ENCODE measurements at places on chromosomes 16 and 17. TPM values are rescaled to one million over a fixed set of nuclear protein-coding genes. Genes with fewer than 3 reads are reported as not detected.

Gene PIK3R6
- not detected for total RNA-seq

DNA sequence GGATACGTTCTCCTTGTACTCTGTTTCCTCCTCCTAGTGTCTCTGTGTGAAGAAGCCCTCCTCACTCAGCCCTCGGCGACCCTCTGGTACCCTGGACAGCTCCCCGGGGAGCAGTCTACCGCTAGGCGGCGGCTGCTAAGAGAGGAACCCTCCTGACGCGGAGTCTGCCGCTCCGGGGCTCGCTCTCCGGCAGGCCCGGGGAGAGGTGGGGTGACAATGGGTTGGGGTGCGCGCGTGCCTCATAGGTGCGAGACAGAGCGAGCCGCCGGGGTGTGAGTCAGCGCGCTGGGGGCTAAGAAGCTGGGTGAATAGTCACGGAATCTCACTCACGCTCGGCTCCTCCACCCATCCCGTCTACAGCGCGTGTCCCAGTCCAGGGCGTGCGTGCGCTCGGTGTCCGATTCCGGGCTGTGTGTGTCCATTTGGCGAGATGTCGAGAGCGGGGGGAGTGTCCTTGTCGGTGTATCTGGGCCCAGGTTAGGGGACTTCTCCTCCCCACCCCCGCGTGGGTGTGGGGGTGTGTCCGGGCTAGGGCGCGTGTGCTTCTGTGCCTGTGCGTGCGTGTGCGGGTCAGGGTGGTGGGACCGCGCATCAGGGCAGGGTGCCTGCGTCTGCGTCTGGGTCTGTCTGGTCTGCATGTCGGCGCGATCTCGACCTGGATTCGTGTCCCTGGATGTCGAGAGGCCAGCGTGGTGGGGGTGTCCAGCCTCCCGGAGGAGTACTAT lies 577 bp upstream of the HS3ST2 start:
- DNase-seq = no peak

Gene DNAJA3
- 56.7 TPM for total RNA-seq

GRCh38 chr16:69324013-69324531 lies 6.3 kb downstream of the PDF start:
- DNase-seq = no peak

DNA sequence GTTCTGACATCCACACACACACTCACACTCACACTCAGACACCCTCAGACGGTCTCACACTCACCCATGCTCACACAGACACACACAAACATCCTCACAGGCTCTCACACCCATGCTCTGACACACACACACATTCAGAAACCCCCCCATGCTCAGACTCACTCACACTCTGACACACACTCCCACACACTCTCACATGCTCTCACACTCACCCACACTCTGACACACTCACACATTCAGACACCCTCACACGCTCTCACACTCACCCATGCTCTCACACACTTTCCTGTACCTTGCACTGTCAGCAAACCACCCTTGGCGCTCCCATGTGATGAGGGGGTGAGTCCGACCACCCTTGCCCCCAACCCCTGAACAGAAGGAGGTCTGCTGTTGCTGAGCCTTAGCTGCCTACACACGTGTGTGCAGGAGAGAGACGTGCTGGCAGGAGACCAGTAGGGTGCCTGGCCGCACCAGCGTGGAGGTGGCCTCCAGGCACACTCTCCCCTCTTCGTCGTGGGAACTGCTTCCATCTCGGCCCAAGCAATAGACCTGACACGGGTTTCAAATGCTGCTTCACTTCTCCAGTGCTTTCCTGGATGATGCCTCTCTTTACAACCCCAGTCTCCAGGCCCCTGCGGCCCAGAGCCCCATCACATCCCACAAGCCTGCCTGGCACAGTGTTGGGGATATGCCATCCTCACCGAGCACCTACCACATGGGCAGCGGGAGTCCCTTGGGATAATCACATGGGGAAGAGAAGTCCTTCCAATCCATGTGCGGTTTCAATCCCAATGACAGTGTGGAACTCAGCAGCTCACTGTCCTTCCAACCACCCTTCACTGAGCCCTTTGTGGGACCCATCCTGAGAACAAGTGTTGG lies 267.8 kb upstream of the FOXF1 start:
- no peak for DNase-seq

GRCh38 chr17:10318535-10318934 lies 54.3 kb downstream of the MYH13 start:
- DNase-seq = no peak

Gene PRDM7
- total RNA-seq = not detected

GRCh38 chr17:73644145-73645049 lies at the start of gene SDK2:
Gene SDK2 (minus strand): TSS chr17:73644445. CDS start chr17:73644088, 357 bp downstream.
- DNase-seq = peak; percentile 58

GRCh38 chr17:80768389-80768788 lies 223.3 kb upstream of the CHMP6 start:
- no peak for DNase-seq

DNA sequence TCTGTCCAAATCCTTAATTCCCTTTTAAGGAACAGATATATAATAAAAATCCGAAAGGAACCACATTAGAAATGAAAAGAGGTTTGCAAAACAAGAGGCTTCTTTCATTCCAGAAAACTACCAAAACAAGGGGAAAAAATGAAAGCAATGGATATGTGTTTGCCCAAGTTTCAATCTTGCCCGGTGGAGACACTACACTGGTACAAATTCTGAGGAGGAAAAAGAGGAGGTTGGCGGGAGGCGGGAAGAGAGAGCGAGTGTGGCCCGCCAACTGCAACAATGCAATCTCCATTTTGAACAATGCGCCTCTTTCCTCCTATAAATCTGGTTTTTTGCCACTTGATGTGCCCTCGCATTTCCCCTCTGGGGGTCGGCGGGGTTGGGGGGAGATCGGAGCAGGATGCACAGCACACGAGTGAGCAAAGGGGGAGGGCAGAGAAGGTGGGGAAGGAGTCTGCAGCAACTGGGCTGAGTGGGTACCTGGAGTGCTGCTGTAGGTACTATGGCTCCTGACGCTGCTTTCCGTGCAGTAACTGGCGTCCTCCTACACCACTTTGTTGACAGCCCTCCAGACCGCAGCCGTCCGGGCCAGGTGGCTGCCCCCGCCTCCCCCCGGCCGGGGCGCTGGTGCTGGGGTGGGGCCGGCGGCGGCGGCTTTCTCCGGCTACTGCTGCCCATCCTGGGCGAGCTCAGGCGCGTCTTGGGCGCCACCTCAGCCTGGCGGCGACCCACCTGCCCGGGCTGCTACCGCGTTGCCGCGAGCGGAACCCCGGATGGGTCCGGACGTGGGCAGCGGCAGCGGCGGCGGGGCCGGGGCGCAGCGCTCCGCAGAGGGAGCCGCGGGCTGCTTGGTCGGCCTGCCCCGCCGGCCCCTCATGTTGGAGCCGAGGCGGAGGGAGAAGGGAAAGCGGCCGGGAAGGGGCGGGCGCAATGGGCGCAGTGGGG lies 93.8 kb upstream of the PLEKHM1 start:
- peak; percentile 70 for DNase-seq

Gene UBE2Z
- 62.2 TPM for total RNA-seq

Gene ARHGAP23
- 37.9 TPM for total RNA-seq

- no peak for DNase-seq
These were observed 12.2 kb upstream of the CLEC18C start for GRCh38 chr16:70161350-70161749.

Gene TLCD2
- total RNA-seq = 1.3 TPM

Gene CD300C
- not detected for total RNA-seq

Gene OR2C1
- not detected for total RNA-seq

Gene TAT
- not detected for total RNA-seq

- DNase-seq = peak; percentile 77
These were observed 5.3 kb upstream of the CDR2L start for GRCh38 chr17:74981979-74982662.

DNA sequence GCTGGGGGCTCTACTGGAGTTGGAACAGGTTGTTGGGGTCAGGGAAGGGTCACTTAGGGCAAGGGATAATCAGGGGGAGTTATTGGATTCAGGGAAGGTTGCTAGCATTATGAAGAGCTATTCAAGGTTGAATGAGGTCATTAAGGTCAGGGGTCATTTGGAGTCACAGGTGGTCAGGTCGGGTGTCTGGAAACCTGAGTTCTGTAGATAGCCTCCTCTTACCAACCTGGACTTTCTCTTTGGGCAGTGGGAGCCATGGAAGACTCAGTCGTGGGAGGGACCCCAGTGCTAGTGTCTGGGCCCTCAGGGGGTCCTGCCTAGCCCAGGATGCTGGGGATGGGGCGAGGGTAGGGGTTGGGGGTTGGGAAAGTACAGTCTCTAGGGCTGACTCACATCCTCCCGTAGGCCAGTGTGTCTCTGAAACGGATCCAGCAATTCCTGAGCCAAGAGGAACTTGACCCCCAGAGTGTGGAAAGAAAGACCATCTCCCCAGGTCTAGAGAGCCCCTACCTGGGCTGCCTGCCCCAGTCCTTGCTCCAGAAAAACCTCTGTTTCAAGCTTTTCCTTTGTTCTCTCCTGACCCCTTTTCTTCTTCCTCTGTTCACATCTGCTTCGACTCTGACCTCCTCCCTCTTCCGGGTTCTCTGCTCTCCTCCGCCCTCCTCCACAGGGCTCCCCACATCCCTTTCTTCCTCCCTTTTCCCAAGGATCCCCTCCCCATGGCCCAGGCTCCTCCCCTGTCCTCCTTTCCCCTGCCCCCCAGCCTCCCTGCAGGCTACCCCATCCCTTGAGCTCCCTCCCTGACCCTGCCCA lies 33.5 kb downstream of the ABCC3 start:
- DNase-seq = no peak

- DNase-seq = no peak
These were observed 278.6 kb upstream of the RPL38 start for GRCh38 chr17:73924909-73925186.

Gene ATP2C2
- 6.2 TPM for total RNA-seq

GRCh38 chr17:65049085-65049756 lies 7.3 kb downstream of the GNA13 start:
- DNase-seq = no peak

Gene TMC7
- 0.43 TPM for total RNA-seq

- DNase-seq = no peak
These were observed 2.9 kb downstream of the OR1F1 start for GRCh38 chr16:3190949-3191353.

DNA sequence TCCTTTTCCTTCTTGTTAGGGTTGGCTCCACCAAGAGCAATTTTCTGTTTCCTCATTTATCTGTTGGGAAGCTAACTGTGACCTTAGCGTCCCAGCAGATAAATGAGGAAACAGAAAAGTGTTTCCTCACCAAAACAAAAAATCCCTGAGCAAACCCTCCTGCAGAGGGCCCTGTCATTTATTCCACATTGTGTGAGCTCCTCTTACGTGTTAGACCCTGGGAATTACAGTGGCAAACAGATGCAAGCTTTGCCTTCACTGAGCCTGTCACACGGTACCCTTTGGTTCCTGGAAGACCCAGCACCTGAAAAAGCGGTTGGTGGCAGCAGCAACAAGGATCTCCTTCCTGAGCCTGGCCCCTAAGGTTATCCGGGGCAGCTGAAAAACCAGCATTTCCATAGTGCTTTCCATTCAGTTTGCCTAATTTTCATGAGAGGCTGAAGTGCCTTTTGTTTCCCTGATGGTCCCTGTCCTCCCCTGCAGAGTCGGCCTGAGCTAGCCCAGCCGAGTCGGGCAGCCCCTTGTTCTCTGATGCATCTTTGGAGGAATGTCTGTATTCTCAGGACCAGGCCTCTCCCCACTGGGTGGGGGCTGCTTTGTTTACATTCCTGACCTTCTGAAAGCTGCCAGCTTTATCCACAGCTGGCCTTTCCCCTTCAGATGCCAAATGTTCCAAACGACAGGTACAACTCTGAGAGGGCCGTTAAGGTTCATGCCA lies 34.7 kb downstream of the YPEL2 start:
- peak; percentile 43 for DNase-seq

DNA sequence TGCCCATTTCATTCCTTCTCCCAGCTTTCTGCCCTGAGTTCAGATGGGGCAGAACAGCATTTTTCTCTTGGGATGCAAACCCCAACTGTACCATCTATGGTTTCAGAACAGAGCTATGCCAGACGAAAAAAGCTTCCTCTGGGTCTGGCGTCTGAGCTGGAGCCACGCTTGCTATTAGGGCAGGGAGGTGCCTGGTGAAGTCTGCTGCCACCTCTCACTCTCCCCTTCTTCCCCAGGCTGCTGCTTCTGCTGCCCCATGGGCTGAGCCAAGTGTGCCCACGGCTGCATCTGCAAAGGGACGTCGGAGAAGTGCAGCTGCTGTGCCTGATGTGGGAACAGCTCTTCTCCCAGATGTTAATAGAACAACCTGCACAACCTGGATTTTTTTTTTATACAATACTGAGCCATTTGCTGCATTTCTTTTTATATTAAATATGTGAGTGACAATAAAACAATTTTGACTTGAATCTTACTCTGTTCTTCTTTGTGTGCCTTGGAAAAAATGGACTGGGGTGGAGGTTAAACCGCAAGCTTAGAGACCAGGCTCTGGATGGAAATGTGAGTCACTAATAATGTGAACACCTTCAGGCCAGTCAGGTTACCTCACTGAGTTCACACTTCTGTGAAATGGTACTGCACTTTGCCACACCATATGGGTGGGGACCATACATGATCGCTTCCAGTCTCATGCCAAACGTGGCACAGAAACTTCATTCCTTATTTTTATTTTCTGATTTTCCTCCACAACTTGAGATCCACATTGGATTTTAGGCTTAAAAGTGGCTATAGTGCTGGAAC lies 1.7 kb upstream of the MT1A start:
- DNase-seq = no peak

GRCh38 chr17:79617304-79617703 lies 6.5 kb upstream of the RBFOX3 start:
- DNase-seq = no peak

Gene TNFRSF17
- total RNA-seq = not detected

DNA sequence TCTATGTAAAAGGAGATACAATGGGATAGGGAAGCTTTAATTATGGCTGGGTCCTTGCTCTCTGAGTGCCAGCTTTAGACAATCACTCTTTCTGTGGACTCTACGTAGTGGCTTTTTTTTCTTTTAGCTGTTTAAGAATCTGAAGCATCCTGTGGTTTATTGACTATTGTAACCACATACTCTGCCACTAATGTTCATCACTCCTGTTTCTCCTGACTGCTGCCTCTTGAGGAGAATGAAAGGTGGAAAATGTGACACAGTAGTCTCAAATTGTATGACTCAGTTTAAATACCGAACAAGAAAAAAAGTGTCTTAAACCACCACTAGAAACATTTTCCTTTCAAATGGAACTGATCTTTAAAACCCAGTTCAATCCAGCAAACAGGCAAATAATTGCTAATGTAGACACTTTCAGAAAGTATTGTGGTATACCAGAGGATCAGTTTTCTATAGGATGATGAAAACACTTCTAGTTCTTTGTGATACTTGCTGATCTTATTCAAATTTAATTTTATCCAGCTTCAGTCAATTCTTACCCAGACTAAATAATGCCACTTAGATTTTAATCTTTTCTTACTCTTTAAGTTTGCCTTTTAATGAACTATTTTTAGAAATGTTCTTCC lies 302.7 kb upstream of the PMFBP1 start:
- peak; percentile 41 for DNase-seq

Gene CACNG4
- total RNA-seq = 0.49 TPM
